ENCODE measurements at places on chromosomes 12 and 14.

DNA sequence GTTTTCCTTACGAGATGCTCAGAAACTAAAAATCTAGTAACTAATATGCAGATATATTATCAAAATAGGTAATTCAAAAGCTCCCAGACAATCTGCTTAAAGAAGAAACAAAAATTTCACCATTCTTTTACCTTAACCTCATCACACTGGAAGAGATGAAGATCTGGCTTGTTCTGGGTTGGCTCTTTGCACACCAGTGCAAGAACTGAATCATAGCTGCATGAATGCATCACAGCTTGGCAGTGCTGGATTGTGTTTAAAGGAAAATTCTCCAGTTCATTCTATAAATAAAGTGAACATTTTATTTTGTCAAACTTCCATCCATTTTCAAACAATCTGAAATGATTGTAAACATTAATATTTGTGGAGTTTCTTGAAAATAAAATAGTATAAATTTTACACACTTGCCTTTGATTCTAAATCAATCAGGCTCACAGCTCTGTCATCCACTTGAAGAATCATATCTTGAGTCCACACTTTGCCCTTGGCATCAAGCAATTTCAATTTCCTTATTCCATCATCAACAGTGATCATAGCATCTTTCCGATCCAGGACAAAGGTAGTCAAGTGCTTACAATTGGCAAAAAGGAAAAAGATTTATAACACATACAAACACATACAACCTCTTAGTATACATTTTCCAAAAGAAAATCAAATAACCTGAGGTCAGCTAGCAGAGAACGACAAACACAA, 119.8 kb downstream of the EPS8 start:
- DNase-seq = no peak

- no peak for DNase-seq
Measured at GRCh38 chr12:4242595-4242994, 31.0 kb upstream of the CCND2 start.

GRCh38 chr14:24674204-24674970, 40.4 kb upstream of the GZMB start:
- DNase-seq = no peak

DNA sequence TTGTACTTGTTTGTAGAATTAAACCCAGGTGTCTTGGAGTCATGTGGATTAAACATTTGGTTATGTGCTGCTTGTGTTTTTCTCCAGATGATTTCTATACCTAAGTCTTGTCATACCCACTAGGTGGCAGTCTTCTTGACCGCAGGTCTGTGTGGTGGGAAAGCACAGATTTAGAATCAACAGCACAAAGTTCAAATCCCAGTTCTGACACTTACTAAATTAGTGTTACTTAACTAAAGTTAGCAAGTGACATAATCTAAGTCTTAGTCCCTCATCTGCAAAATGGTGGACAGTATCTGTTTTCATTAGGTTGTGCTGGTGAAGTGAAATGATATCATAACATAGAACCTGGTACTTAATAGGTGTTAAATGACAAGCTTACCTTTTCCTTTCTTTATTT, 151.0 kb upstream of the ARHGAP5 start:
- no peak for DNase-seq

GRCh38 chr12:43807386-43807785, 1.3 kb upstream of the TWF1 start:
- no peak for DNase-seq

GRCh38 chr14:62244221-62244620, 482.0 kb downstream of the SNAPC1 start:
- DNase-seq = no peak

DNA sequence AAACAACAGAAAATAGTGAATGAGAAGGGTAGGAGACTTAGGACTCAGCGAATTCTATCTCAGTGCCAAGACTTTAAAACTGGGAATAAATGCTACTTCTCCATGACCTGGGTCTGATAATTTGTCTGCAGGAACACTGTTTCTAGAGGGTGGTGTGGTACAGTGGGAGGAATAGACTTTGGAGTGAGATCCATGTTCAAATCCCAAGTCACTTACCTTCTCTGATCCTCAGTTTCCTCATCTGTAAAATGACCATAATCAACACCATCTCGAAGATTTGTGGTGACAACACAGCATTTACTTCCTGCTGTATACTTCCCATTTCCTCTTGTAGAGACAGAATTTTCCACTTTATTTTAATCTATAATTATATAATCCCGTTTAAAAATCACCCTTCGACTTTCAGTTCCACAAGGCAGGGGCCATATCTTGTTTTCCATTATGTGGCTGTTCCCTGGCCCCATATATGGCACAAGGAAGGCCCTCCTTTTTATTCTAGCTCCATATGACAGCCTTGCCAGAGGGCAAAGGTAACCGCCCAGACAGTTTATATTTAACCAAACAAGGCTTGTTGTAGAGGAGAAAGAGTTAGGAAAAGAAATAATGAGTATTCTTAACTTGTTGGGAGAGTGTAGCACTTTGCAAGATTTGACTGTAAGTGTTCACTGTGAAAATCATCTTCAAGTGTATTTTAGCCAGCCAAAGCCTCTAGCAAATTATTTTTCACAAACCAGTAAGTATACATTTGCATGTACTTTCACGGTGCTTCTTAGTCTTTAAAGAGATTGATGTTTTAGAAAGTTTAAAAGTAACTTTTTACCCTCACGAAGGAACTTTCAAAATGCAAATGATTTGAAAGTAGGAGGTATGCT, 243.1 kb downstream of the AKAP6 start:
- no peak for DNase-seq

DNA sequence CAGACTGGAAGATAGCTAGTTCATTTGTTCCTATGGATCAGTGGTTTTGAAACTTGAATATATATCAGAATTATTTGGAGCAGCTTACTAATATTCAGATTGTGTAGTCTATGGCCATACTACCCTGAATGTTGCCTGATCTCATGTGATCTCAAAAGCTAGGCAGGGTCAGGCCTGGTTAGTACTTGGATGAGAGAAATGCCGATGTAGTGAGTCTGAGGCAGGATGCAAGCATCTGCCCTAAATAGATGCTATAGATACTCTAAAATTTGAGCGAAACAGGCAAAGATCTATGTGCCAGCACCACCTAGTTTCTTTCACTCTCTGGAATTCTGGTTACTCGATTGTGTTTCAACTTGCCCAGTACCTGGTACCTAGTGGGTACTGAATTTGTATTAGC, 40.9 kb downstream of the FRMD6 start:
- DNase-seq = no peak

DNA sequence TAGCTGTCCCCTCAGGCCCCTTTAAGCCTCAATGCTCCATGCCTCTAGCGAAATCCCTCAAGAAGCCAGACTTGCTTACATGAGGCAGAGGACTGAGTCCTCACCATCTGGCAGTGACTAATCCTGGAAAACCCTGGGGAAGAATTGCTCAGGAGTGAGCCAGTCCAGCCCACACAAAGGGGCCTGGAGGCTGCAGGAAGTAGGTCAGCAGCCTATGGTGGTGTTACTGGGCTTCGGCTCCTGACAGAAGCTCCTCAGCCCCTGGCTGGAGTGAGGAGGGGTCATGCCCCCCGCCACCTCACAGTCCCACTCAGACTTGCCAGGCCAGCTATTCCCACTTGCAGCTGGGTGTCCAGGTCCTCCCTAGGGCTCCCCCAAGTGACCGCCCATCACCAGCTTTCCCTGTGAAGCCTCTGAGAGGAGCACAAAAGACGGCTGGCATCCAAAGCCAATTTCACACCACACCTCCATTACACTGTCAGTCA, 250.5 kb downstream of the DPF3 start:
- no peak for DNase-seq

- no peak for DNase-seq
Measured at GRCh38 chr12:129002427-129002826, 149.1 kb downstream of the GLT1D1 start.

- no peak for DNase-seq
Measured at GRCh38 chr14:68687746-68688145, 105.1 kb downstream of the ZFP36L1 start.

DNA sequence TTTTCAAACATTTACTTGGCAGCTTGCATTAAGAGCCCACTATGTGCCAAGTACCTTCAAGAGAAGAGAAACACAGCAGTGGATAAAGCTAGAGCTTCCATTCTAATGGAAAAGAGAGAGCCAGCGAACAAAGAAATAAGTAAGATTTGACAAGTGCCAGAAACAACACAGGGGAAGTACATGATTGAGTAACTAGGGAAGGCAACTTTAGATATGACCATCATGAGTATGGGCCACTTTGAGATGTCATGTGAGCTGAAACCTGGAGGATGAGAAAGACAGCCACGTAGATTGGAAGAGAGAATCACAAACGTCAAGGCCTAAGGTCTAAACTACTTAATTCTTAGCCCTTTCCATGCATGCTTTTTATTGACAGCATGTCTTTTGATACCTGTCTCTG, 121.4 kb downstream of the ITPR2 start:
- no peak for DNase-seq

DNA sequence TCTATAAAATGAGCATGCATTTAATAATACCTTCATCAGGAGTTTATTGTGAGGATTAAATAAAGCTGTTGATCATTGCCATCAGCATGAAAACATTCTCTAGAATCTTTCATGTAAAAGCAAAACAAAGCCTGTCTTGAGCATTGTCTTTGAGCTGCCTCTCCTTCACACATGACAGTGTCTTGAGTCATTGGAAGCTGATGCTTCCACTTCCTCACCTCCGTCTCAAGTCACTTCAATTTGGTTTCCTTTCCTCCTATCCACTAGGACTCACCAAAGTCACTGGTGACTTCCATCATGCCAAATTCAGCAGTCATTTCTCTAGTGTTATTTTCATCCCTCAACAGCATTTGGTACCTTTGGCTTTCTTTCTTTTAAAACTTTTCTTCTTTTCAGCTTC, 31.6 kb upstream of the MYBPC1 start:
- no peak for DNase-seq

DNA sequence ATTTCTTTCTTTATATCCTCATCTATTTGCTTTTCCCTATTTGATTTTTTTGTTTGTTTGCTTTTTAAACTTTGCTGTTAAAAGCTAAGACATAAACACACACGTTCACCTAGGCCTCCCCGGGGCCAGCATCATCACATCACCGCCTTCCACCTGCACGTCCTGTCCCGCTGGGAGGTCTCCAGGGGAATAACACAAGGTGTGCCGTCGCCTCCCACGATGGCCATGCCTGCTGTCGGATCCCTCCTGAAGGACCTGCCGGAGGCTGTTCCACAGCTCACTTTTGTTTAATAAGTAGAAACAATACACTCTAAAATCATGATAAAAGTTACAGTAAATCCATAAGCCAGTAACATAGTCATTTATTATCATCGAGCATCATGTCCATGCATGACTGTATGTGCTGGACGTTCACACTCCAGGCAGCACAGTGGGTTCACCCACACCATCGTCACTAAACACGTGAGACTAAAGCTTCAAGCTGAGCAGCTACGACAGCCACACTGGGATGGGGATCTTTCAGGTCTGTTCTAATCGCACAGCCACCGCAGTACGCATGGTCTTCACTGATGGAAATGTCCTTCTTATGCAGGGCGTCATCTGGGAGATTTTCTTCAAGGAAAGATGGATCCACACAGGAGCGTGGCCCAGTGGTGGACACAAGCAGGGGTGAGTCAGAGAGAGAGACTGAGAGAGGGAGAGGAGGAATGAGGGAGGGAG, 3.6 kb downstream of the RIMBP2 start:
- no peak for DNase-seq

DNA sequence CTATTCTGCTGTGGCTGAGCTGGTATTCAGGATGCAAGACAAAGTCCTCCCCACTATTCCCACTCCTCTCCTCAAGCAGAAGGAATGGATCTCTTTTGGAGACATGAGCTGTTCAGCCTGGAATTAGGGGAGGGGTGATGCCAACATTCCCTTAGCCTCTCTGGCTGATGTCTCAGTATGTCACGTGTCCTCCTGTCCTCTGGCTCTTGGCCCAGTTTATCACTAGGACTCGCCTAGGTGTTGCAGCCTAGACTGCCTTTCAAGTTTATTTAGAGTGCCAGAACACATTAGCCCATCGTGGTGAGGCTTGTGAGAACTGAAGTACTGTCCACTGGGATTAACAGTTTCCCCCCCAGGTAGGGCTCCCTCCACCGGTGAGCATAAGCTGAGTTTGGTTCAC, 239.9 kb upstream of the MIS18BP1 start:
- no peak for DNase-seq

DNA sequence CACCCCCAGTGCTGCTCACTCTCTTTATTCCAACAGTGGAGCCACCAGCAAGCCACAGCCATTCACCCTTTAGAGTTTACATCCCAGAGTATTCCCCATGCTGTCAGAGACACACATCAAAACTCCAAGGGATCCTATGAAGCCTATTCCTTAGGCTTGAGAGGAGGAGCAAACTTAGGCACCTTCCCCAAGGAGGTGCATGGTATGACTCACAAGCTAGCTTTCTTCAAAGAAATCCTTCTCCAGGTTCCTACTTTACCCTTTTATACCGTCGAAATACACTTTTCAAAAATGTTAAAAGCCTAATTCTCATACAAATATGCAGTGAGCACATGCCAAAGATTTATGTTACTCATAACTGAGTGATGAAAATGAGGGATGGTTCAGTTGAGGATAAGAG, 175.4 kb downstream of the ETNK1 start:
- no peak for DNase-seq

DNA sequence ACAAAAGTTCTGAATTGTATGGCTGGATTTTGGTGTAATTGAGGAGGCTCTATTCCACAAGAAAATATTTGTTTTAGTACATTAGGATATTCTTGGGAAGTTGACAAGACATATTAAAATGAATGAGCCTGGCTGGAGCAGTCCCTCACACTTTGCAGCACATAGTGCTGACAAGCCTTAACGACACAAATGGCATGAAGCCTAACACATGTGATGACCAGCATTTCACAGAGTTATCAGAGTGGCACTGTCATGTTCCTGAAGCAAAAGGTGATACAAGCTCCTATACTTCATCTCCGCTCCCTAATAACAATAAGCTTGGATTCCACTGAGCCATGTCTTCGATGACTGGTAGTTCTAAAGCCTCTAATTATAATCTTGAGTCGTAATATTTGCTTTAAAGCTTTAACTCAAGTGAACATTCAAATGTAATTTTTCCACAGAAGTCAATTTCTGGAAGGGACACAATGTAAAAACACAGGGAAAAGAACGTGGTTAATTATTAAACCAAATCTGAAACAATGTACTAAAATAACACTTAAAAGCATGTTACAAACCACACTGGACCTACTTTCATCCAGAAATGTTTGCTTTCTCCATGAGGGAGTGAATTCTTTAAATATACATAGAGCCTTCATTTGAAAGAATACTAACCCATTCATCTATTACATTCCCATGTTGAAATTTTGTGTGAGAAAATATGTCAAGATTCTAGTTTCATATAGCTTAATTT, 49.6 kb downstream of the GRIP1 start:
- no peak for DNase-seq

- DNase-seq = no peak
Measured at GRCh38 chr12:124543052-124543589, 24.3 kb downstream of the NCOR2 start.

All from tibial nerve (tissue), 4 donors.